CD4-positive, alpha-beta memory T cell (primary cell): ENCODE measurements at places on chromosomes 5 and 9. TPM values are rescaled to one million over a fixed set of nuclear protein-coding genes. Genes with fewer than 3 reads are reported as not detected.

DNA sequence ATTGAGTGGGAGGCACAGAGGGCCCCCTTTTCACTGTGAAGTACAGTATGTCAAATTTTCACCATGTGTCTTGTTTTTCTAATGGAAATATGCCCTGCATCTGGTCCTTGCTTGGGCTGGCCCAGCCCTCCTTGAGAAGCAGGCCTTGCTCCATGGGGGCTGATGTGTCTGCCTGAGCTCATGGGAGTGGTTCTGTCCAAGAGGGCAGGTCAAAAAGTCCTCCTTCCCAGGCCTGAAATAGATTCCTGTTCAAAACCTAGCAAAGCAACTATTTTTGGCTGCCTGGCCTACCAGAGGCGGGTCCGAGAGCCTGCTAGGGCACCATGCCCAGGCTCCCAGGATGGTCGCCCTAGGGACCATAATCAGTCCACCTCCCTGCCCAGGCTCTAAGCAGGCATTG, 40.5 kb upstream of the NEURL1B start:
- no peak for DNase-seq

DNA sequence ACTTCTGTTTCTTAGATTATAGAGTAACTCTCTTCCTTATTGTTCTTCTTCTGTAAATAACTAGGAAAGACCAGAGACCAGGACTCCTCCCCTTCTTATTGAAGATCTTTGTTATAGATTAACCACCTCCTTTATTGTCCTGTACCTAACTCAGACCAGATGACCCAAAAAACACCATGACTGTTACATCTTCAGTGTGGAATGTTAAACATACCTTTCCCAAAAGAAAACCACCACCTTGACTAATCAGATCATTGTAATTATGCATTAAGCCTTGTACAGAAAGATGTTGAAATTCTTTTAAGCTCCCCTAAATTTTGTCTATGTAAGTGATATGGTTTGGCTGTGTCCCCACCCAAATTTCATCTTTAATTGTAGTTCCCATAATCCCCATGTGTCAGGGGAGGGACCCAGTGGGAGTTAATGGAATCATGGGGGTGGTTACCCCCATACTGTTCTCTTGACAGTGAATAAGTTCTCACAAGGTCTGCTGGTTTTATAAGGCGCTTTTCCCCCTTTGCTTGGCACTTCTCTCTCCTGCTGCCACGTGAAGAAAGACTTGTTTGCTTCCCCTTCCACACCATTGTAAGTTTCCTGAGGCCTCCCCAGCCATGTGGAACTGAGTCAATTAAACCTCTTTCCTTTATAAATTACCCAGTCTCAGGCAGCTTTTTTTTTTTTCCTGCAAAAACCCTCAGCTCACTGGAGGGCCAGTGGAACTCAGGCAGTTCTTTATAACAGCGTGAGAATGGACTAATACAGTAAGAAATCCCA, 26.3 kb downstream of the ARSB start:
- no peak for DNase-seq

DNA sequence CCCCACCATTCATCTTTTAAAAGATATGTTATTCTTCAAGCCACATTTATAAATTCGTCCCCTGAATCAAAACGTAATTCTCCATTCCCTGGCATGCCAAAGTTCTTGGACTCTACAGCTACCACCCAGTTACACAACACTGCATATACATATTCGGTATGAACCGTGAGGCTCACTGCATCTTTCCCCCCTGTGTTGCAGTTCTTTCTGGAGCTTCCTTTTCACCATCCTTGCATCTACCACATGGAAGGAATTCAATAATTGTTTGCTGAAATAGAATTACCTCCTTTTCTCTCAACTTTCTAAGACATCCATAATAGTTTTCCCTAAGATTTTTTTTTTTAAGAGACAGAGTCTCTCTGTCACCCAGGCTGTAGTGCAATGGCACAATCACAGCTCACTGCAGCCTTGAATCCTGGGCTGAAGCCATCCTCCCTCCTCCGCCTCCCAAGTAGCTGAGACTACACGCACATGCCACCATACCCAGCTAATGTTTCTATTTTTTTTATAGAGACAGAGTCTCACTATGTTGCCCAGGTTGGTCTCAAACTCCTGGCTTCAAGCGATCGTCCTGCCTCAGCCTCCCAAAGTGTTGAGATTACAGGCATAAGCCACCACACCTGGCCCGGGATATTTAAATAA, 3.3 kb downstream of the LPAR1 start:
- DNase-seq, result no peak

Gene RPL12
- total RNA-seq, result 1,664 TPM

DNA sequence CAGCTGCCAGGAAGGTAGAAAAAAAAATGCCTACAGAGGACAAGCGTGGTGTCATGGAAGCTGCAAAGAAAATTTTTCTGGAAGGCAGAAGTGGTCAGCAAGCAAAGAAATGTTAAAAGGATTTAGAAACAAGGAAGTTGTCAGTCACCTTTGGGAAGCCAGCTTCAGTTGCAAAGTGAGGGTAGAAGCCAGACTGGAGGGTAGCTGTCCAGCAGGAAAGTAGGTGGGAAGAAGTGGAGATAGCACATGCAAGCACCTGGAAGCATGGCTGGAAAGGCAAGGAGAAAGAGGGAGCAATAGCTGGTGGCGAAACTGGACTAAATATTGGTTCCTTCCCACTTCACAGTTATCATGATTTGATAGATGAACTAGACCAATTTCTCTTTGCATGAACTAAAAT, 54.3 kb downstream of the ADRB2 start:
- DNase-seq, result no peak

Gene CXCL14
- total RNA-seq, result not detected

- no peak for DNase-seq
Observed at GRCh38 chr9:72509053-72509452, 12.4 kb upstream of the TMC1 start.

DNA sequence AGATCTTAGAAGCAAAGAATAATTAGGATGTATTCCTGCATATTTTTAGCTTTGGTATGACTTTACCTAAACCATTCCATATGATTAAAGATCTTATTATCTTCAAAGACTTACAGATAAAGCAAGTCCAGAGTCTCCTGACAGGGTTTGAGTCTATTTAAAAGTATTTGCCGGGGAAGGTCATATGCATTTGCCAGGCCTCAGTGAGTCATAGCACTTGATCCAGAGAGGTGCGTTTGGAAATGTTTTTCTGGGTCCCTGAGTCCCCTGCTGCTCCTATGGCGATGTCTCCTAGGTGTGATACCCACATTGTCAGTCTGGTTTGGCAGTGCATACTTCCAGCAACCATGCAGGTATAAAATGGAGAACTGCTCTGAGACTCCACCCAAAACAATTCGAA, 217.0 kb downstream of the FBXL7 start:
- no peak for DNase-seq

DNA sequence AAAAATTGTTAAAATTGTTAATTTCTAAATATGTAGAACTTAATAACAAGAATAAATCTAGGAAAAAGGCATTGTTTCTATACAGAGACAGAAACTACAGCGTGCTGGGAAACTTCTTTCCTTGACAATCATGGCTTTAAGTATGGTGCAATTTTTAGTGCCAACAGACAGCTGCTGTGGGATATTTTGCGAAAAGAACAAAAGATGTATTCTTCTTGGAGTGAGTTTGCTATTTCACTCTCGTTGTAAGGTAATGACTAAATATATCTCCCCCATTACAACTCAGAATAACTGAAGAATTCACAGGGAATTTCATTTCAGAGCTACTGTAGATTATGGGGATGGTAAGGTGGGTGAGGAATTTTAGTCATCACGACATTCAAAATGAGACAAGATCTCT, 2055.0 kb upstream of the ACO1 start:
- DNase-seq, result no peak

- no peak for DNase-seq
Observed at GRCh38 chr9:16426716-16427115, 443.8 kb downstream of the BNC2 start.

DNA sequence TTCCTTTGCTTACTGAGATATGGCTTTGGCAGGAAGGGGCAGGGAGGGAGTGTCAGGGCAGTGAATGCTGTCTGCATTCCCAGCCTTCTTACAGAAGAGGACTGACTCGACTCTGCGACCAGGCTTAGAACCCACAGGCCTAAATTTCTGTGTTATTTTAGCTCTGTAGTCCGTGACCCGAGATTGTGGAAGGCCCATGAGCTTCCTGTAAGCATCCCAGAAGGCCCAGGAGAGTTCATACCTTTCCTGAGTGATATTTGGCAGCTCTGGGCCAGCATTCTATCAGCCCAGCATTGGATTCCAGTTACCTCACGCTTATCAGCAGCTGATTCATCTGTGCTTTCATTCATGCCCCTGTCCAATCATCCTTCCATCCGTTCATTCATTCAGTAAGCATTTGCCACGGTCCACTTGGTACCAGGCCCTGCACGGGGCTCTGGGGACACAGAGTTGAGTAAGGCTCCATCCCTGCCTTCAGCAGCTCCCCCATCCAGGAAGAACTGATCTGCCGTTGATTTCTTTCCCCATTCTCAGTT, 28.2 kb upstream of the RPL26L1 start:
- DNase-seq, result no peak

DNA sequence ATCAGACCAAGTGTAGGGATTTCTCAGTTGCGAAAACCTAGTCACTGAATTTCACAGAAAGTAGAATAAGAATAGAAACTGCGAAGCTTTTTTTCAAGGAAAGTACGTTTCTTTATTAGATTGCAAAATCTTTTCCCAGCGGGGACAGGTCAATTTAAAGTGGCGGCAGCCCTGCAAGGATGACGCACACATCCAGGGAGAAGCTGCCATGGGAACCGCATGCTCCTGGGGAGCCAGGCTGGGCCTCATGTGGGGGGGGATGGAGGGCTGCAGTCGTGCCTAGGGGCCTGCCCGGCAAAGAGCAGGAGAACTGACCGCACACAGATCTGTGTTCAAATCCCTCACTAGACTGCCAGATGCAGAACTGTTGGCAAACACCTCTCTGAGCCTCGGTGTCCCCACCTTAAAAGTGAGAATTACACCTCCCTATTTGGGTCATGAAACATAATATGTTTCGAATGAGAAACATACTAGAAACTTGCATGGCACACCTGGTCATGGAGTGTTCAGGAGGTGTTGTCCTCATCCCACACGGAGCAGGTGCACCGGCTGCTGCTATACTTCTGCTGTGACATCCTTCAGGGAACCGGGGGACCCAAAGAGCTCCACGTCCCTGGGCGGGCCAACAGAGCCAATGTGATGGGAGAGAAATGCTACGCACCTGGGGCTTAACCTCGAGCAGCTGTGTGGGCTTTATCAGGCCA, 127.8 kb upstream of the PHYKPL start:
- DNase-seq, result no peak

DNA sequence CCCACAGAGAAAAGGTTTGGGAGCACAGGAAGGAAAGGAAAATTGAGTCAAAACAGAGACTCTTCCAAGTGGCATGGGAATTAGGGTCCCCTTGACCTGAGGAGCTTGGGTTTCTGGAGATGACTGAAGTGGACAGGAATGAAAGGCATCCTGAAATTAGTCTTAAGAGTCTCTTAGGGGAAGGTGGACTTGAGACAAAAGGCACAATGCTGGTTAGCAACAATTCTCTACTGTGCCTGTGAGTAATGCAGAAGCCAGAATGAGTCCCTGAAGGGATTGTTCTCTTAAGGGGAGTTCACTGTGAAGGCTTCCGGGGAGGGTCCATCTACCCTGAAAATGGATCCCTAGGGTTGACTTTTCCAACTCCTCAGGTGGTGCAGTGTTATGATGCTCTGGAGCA, 58.4 kb upstream of the FOXE1 start:
- no peak for DNase-seq

DNA sequence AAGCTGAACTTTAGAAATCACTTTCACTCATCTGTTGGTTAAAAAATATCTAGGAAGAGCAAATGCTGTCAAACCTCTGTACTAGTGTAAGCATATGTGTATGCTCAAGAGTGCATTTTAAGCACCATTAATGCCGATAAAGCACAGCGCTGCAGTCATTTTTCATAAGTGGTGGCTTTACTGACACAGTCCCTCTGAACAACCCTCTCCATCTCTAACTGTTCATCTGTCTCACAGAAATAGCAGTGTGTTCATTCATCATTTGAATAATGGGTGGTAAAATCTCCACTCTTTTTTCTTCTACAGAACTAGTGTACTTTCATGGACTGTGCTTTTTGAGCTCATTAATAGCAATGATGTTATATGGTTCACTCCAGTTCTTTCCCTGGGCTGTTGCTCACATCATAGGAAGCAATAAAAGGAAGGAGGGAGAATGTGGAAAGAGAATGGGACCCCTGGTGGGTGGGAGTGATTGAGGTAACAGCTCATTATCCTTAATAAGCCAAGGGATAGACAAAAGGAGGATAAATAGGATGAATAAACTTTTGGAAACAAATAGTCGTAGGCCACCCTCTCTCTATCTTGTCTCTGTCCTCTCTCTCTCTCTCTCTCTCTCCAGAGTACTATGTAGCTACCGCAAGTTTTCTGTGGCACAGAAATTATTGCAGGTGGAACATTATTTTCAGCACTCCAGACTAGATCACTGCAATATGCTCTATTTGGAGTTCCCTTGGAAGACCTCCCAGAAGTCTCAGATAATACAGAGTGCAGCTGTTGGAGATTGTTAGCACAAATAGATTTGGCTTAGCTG, 117.9 kb upstream of the PRDM9 start:
- no peak for DNase-seq

Gene IFNA21
- not detected for total RNA-seq

DNA sequence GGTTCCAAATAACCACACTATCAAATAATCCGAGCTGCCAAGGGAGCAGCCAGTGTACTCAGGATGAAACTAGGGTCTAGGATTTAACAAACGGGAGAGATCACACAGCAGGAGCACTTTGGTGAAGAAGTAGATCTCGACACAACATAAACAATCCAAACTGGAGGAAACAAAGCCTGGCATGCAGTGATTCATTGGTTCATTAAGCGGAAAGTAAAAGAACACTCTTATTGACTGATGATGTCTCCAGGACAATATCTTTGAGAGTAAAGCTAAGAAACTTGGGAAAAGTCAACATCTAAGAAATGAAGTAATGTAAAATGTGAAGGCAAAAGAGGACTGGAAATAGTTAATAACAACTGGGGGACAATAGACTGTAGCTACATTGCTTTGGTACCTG, 1478.3 kb upstream of the CDH9 start:
- DNase-seq, result no peak

- DNase-seq, result no peak
Observed at GRCh38 chr5:66339896-66340295, 195.8 kb downstream of the SREK1 start.

DNA sequence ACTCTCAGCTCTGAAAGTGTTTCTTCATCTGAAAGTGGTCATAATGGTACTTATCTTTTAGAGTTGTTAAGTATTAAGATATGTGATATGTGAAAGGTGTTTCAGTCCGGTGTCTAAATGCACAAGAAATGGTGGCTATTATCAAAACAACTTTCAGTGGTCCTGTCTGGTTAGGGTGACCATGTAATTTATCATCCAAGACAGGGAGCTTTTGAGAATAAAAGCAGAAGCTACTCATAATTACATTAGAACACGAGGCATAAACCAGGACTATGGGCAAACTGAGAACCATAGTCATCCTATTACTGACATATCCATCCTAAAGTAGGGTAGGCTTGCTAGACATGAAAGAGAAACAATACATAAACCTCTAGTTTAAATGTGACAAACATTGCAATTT, 418.1 kb upstream of the SEMA6A start:
- no peak for DNase-seq

- DNase-seq, result no peak
Observed at GRCh38 chr9:114787781-114788498, 17.9 kb downstream of the TNFSF15 start.

- DNase-seq, result no peak
Observed at GRCh38 chr5:14810282-14810681, 61.3 kb downstream of the ANKH start.

- DNase-seq, result no peak
Observed at GRCh38 chr9:114141553-114142402, 13.6 kb upstream of the COL27A1 start.

GRCh38 chr5:181182651-181183050, 22.3 kb downstream of the TRIM7 start:
- DNase-seq, result no peak

GRCh38 chr5:64384765-64385164, 121.0 kb upstream of the RGS7BP start:
- DNase-seq, result no peak
